Activated CD4-positive, alpha-beta T cell treated with anti-CD3 and anti-CD28 coated beads, Interleukin-2, amount 10 ng/mL, durations not matched to agents 7 days and 5 days (primary cell): ENCODE measurements at places on chromosomes 5 and 9. TPM values are rescaled to one million over a fixed set of nuclear protein-coding genes. Genes with fewer than 3 reads are reported as not detected.

The PRRX2 gene
- total RNA-seq, result not detected

The SLC9A3 gene
- total RNA-seq, result 1.4 TPM

The PCDHAC2 gene
- not detected for total RNA-seq

The NPR3 gene
- not detected for total RNA-seq

The TMEM174 gene
- total RNA-seq, result not detected

The TICAM2 gene
- total RNA-seq, result 1.1 TPM

The GARIN3 gene
- total RNA-seq, result not detected

The PRDM9 gene
- total RNA-seq, result not detected

The IFNA2 gene
- total RNA-seq, result not detected

The PCSK1 gene
- not detected for total RNA-seq
